ENCODE measurements at places on chromosomes 5 and 9. TPM values are rescaled to one million over a fixed set of nuclear protein-coding genes. Genes with fewer than 3 reads are reported as not detected.
A peak's percentile ranks its signal among the peaks of the same experiment; 100 is the strongest.

The IFNA1 gene
- total RNA-seq, result not detected

The GMCL2 gene
- total RNA-seq, result not detected

The CARD9 gene
- total RNA-seq, result 2.6 TPM

The NFX1 gene
- 36.4 TPM for total RNA-seq

DNA sequence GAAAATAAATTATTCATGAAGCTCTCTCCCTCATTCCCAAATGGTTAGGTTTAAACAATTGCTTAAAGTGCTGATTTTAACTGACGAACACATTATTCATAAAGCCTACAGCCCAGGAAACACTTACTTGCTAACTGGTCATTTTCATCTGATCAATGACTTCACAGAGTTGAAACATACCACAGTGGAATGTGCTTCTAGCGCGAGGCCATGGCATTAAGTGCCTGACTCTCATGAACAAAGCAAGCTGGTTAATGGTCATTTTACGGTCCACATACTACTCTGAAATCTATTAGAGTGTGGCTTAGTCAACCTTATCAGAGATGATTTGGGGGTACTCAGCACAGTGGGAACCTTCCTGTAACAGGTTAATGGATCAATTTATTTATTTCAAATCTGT, 114.6 kb downstream of the MED27 start:
- no peak overlapping the region for H3K4me3 ChIP-seq
- DNase-seq, result no peak
- peaks cover 7% of the 10 kb centered on the region for H3K36me3 ChIP-seq
- peaks cover 21% of the 10 kb centered on the region for H3K4me1 ChIP-seq
- no peak overlapping the region for H3K27ac ChIP-seq

DNA sequence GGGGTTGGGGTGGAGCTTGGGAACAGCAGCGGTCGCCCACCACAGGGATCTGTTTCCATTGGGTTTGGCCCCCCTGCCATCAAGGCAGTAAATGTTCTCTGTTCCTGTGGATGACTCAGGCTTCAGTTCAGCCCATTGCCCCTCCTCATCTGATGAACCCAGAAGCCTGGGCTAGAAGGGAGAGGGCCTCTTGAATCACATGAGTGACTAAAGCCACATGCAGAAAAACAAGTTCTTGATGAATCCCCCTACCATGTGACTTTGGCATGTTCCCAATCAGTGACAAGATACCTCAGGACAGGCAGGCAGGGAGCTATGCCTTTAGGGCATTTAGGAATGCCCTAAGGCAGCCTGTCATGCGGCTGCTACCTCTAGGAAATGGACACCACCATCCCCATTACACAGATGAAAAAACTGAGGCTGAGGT, 2.5 kb downstream of the SH3PXD2B start:
- peaks cover 10% of the 10 kb centered on the region for H3K36me3 ChIP-seq
- no peaks in the 10 kb centered on the region for H3K27me3 ChIP-seq

- H3K27ac ChIP-seq, result no peak overlapping the region
- no peak overlapping the region for H3K4me3 ChIP-seq
- H3K4me1 ChIP-seq, result peaks cover 25% of the 10 kb centered on the region
- no peaks in the 10 kb centered on the region for H3K36me3 ChIP-seq
- peaks cover 28% of the 10 kb centered on the region for H3K27me3 ChIP-seq
Measured at GRCh38 chr9:15352306-15352705, 45.3 kb upstream of the TTC39B start.

- no peak for DNase-seq
- H3K4me3 ChIP-seq, result no peak overlapping the region
- no peak overlapping the region for H3K27ac ChIP-seq
- H3K36me3 ChIP-seq, result no peaks in the 10 kb centered on the region
- H3K27me3 ChIP-seq, result no peaks in the 10 kb centered on the region
Measured at GRCh38 chr5:96288166-96288844, 144.7 kb downstream of the PCSK1 start.

DNA sequence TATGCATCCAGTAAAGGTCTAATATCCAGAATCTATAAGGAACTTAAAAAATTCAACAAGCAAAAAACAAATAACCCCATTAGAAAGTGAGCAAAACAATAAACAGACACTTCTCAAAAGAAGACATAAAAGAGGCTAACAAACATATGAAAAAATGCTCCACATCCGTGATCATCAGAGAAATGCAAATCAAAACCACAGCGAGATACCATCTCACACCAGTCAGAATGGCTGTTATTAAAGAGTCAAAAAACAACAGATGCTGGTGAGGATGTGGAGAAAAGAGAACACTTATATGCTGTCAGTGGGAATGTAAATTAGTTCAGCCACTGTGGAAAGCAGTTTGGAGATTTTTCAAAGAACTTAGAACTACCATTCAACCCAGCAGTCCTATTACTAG, 86.1 kb downstream of the WWC1 start:
- H3K4me3 ChIP-seq, result no peak overlapping the region
- DNase-seq, result no peak
- no peaks in the 10 kb centered on the region for H3K4me1 ChIP-seq
- H3K36me3 ChIP-seq, result peaks cover 10% of the 10 kb centered on the region
- no peaks in the 10 kb centered on the region for H3K27me3 ChIP-seq

- H3K36me3 ChIP-seq, result no peaks in the 10 kb centered on the region
- peak overlapping the region; percentile 16 for H3K4me3 ChIP-seq
- no peak for DNase-seq
- H3K27ac ChIP-seq, result no peak overlapping the region
Measured at GRCh38 chr5:60541980-60542379, 158.0 kb downstream of the DEPDC1B start.

DNA sequence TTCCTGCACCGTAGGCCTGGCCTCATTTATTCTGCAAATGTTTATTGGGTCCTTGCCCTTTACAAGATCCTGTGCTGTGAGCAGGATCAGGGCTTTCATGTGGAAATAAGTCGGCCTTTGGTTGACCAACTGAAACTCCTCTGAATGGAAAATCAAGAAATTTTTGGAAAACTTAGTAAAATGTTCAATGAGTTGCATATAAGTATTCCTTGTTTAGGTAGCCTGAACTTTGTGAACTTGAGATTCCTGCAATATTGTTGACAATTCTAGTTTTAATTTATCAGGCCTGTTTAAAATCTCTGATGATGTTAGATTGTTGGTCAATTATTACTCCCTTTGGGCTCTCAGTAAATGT, 1.1 kb downstream of the MAML1 start:
- no peak for DNase-seq
- no peaks in the 10 kb centered on the region for H3K27me3 ChIP-seq
- peak overlapping the region; percentile 97 for H3K27ac ChIP-seq
- H3K36me3 ChIP-seq, result peaks cover 17% of the 10 kb centered on the region
- peak overlapping the region; percentile 97 for H3K4me3 ChIP-seq

GRCh38 chr5:175819090-175819425, 52.3 kb upstream of the CPLX2 start:
- DNase-seq, result no peak
- no peaks in the 10 kb centered on the region for H3K4me1 ChIP-seq
- H3K4me3 ChIP-seq, result no peak overlapping the region

DNA sequence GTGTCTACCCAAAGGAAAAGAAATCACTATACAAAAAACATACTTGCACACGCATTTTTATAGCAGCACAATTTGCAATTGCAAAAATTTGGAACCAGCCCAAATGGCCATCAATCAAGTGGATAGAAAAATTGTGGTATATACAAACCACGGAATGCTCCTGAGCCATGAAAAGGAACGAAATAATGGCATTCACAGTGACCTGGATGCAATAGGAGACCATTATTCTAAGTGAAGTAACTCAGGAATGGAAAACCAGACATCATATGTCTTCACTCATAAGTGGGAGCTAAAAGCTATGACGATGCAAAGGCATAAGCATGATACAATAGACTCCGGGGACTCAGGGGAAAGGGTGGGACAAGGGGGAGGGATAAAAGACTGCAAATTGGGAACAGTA, 78.4 kb downstream of the ENC1 start:
- no peaks in the 10 kb centered on the region for H3K27me3 ChIP-seq
- H3K36me3 ChIP-seq, result no peaks in the 10 kb centered on the region
- peaks cover 58% of the 10 kb centered on the region for H3K4me1 ChIP-seq
- no peak overlapping the region for H3K4me3 ChIP-seq
- no peak for DNase-seq
- no peak overlapping the region for H3K27ac ChIP-seq

- peaks cover 11% of the 10 kb centered on the region for H3K4me1 ChIP-seq
- H3K36me3 ChIP-seq, result no peaks in the 10 kb centered on the region
- peak overlapping the region; percentile 64 for H3K4me3 ChIP-seq
- no peak overlapping the region for H3K27ac ChIP-seq
- no peaks in the 10 kb centered on the region for H3K27me3 ChIP-seq
Measured at GRCh38 chr5:137888466-137888862, 793 bp upstream of the PKD2L2 start.

DNA sequence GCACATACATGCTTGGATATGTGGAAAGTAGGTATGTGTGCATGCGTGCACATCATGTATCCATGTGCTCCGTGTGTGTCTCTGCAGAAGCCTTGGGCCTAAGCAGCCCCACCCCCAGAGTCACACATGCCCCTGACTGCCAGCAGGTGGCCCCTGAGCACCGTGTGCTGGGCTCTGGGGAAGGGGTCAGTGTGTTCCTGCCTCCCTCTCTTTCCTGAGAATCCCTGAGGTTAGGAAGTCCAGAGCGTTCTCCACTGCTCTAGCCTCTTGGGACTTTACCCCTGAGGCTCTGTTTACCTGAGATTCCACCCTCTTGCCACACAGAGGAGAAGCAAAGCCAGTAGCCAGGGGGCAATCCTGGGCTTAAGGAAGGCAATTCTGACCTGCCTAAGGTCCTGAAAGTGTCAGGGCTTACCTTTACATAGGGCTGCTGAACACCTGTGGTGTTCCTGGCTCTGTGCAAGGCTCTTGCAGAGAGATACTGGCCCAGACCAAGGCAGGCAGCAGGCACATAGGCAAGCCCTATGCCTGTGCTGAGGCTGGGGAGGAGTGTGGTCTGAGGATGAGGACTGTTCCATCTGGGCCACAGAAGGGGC, 207.3 kb downstream of the TMEM38B start:
- H3K27ac ChIP-seq, result no peak overlapping the region
- no peaks in the 10 kb centered on the region for H3K4me1 ChIP-seq
- no peaks in the 10 kb centered on the region for H3K27me3 ChIP-seq
- no peak overlapping the region for H3K4me3 ChIP-seq
- peaks cover 3% of the 10 kb centered on the region for H3K36me3 ChIP-seq
- no peak for DNase-seq

DNA sequence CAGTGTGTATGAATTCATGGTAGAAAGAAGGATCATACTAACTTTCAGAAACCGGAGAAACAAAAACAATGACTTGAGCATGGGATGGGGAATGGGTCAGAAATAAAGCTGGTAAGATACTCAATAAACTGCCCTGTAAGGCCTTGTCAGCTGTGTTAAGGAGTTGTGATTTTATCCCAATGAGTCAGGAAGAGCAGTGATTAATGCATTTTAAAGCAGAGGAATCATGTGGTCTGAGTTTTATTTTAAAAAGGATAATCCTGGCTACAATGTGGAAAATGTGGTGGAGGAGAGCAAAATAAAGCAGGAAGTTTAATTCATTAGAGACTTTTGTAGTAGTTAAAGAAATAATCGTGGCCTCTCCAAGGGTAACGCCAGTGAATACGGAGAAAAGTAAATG, 28.7 kb downstream of the DHX29 start:
- no peak overlapping the region for H3K27ac ChIP-seq
- H3K36me3 ChIP-seq, result peaks cover 8% of the 10 kb centered on the region

- H3K27me3 ChIP-seq, result no peaks in the 10 kb centered on the region
- no peaks in the 10 kb centered on the region for H3K36me3 ChIP-seq
- no peak overlapping the region for H3K27ac ChIP-seq
Measured at GRCh38 chr9:120755810-120756434, 37.3 kb downstream of the FBXW2 start.

DNA sequence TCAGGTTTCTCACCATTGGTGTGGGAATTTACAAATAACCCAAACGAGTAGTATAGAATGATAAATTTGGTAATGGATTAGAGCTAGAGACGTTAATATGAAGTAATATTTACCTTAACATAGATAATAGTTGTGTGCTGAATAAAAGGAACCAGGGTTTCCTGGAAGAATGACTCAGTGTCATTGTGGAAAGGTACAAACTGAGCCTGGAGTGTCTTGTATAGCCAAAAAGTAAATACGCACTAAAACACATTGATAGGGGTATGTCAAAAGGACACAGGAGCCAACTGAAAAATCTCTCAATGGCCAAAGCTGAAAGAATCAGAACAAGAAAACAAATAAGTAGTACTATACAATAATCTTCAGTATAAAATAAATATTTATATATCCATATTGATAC, 363.5 kb downstream of the SLCO4C1 start:
- no peak overlapping the region for H3K27ac ChIP-seq
- peaks cover 5% of the 10 kb centered on the region for H3K4me1 ChIP-seq
- H3K4me3 ChIP-seq, result no peak overlapping the region
- peaks cover 15% of the 10 kb centered on the region for H3K27me3 ChIP-seq
- DNase-seq, result no peak

GRCh38 chr5:97476852-97477534, 293.9 kb upstream of the RIOK2 start:
- H3K27me3 ChIP-seq, result no peaks in the 10 kb centered on the region
- no peaks in the 10 kb centered on the region for H3K36me3 ChIP-seq
- H3K4me1 ChIP-seq, result no peaks in the 10 kb centered on the region
- no peak for DNase-seq
- H3K4me3 ChIP-seq, result no peak overlapping the region

DNA sequence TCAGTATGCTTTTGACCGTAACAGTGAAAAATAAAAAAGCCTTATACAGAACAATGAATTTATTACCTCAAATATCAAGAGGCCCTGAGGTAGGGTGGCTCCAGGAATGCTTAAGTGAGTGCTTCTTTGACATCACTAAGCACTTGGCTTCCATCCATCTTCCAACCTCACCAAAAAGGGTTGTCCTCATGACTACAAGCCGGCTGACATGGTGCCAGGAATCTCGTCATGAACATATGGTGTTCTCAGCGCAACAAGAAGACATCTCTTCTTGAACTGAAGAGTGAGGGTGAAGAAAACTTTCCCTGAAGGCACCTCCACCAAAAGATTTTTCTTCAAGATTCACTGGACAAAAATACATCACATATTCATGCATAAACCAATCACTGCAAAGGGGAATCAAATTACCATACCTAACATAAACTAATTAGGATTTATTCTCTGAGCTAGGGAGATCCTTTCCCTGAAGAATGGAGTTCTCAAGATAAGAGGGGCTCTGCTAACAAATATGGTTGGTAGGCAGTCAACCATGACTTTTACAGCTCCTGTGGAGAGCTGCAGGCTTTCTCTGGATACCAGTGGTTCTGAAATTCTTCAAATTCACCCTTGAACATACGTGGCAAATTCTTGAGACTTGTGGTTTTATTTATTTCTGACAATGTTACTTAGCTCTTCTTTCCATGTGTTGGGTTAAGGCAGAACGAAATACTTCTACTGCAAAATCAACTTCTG, 49.5 kb downstream of the AGXT2 start:
- no peaks in the 10 kb centered on the region for H3K4me1 ChIP-seq
- H3K27ac ChIP-seq, result no peak overlapping the region
- no peak overlapping the region for H3K4me3 ChIP-seq

All from type B pancreatic cell (in vitro differentiated cells).